ENCODE measurements at places on chromosomes 12 and 14.

DNA sequence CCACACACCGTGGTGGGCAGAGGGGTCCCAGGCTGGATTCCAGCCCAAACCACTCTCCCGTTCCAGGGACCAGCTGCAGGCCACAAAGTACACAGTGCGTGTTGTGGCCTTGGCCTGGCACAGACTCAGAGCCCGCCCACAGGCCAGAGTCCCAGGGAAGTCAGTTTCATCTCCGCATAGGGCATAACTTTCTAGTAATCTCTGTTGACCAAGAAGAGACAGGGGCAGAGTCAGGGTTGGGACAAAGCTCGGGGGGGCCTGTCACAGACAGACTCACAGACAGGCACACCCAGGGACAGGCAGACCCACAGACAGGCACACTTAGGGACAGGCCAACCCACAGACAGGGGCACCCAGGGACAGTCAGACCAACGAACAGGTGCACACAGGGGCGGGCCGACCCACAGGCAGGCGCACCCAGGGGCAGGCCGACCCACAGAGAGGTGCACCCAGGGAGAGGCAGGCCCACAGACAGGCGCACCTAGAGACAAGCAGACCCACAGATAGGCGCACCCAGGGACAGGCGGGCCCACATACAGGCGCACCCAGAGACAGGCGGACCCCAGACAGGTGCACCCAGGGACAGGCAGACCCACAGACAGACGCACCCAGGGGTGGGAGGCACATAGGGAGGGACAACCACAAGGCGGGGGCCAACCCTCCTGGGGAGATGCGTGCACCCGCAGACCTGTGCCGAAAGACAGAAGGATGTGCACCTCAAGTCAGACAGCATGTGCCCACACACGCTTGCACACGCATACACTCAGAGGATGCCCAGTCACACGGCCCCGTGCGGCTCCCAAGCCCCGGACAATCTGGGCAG lies 323.3 kb upstream of the RTL1 start:
- no peak for DNase-seq

DNA sequence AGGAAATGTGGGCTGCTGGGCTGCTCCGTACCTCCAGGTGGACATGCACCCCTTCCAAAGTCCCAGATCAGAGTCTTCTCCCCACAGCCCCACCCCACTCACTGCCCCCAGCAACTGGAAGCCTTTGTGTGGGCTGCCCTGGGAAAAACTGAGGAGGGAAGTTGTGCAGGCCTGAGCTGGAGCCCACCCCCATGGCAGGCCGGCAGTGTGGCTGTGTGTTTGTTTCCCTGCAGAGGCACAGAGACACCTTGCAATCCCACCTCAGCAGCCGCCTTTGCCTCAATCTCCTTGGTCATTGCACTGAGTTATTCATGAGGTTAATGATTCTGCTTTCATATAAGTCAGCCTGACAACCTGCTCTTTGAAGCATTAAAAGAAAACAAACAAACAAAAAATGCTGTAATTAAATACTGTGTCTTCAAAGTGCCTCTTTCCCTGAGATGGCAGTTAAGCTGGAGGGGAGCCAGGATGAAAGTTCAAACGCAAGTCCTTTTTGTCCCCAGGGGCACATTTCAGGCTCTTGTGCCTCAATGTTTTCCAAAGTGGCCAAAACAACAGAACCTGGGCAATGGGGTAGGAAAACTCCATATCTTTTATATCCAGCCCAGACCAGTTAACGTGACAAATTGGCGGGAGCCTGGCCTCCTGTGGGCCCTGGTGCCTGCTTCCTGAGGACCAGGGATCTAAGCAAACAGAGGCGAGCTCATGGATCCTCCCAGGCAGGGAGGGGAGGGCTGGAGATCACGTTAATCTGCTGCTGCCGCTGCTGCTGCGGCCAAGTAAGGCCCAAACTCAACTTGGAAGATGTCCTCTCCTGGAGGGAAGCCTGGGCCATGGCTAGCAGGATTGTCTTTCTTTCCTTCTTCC lies 51.9 kb upstream of the TSPAN11 start:
- no peak for DNase-seq

DNA sequence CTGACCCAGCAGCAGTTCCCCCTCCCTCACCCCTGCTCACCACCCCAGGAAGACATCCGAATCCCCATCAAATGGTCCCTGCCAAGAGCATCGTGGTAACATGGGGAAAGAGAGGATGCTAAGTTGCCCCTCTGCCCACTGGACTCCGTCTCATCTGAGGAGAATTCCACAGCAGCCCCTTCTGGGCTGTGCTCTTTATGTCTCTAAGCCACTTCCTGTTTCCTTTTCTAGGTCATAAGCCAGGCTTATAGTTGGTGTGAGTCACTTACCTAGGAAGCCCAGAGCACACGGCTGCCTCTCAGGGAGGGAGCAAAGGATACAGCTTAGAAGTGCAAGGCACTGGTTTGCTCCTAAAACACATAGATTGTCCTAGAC lies 76.0 kb downstream of the VCPKMT start:
- peak; percentile 85 for DNase-seq

DNA sequence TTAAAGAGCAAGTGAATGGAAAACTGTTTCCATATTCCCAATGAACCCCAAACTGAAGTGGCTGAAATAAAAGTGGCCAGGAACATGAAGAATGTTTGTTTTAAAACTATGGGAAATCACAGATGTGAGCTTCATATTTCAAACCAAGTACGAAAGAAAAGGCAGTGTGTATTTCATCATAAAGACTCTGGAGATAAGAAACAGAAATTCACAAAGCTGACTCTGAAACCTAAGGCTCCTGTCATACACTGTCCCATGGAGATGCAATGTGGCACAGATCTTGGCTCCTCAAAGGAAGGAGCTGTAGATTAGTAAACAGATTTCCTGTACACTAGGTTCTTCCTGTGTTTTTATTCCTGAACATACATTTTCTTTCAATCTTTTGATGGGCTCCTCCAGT lies 304.4 kb downstream of the MED13L start:
- no peak for DNase-seq

GRCh38 chr12:109995361-109995685 lies 845 bp downstream of the GIT2 start:
- DNase-seq: peak; percentile 60

GRCh38 chr12:105733579-105733978 lies 403.1 kb downstream of the C12orf75 start:
- DNase-seq: no peak

DNA sequence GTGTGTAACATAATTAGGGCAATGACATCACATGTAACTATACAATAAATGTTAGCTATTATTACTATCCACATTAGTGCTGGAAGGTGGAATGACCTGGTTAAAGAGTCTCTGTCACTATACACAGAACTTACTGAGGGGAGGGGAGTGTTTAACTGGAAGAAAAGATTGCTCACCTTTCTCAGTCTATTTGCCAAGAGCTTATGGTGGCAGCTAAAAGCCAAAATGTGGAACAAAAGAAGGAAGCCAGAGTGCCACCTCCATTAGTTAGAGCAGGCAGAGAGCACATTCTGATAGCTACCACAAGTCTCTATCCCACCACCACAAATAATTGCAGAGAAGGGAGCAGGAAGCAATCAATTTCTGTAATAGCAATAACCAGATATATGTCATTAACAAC lies 124.4 kb downstream of the MED13L start:
- DNase-seq: no peak

DNA sequence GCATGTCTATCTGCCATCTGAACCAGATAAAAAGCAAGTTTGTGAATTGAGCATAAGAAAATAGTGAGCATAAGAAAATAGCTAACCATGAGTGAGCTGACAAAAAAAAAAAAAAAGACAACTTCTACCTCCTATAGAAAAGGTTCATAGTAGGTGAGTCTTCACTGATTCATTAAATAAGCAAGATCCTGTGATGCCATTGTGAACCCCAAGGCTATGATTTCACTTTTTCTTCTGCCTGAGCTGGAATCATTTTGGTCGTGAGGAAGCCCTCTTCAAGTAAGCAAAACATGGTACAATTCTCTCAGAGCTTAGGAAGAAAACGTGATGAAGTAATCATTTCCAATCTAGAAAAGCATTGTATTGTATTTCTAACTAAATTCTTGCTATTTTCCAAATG lies 1.2 kb downstream of the PIK3C2G start:
- no peak for DNase-seq

- no peak for DNase-seq
Measured at GRCh38 chr14:74314576-74314975, 11.8 kb upstream of the ABCD4 start.

DNA sequence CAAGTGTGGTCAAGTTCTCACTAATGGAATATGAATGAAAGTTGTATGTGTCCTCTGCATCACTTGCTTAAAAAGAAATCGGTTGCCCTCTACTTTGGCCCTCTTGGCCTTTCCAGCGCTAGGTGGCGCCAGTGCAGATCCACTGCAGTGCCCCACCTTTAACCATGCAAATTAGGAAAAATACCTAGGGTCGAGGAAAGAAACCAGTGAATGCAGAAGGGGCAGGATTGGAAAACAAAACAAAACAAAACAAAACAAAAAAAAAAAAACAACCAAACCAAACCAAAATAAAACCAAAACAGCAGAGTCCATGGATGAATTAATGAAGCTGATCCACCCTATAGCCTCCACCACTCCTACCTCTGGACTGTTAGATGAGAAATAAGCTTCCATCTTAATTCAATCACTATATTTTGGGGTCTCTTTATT lies 12.9 kb upstream of the NEMF start:
- DNase-seq: peak; percentile 78

- no peak for DNase-seq
Measured at GRCh38 chr14:56156096-56156495, 37.9 kb downstream of the PELI2 start.
